ENCODE measurements at places on chromosomes 16 and 17.

- peaks cover 32% of the 10 kb centered on the region for H3K36me3 ChIP-seq
- H3K4me1 ChIP-seq, result peaks cover 29% of the 10 kb centered on the region
- peak; percentile 74 for DNase-seq
- peak overlapping the region; percentile 81 for H3K4me3 ChIP-seq
Measured at GRCh38 chr17:44198721-44199552, 747 bp downstream of the ATXN7L3 start.

DNA sequence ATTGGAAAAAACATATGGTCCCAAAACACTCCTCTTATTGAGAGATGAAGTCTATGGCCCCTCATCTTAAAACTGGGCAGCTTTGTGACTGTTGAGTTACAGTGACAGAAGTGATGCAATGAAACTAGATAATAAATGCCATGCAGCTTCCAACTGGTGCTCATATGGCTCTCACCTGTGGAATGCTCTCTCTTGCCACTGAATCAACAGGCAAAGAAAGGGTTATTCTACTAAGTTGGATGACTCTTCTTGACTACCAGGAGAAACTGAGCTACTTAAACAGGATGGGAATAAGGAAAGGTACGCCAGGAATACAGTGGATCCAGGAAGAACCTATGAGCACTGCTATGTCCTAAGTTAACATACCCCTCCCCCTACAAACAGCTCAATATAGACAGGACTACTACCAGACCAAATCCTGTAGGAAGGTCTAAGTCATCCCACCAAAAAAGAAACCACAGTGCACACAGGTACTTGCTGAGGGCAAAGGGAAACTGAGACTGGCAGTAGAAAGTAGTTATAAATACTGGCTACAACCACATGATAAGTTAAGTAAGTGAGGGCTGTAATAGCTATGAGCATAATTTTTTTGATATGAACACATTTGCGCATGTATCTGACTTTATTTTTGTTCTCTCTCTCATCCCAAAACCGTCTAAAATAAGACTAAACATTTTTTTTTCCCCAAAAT, 398.5 kb downstream of the ZFHX3 start:
- no peak overlapping the region for H3K27ac ChIP-seq
- no peaks in the 10 kb centered on the region for H3K36me3 ChIP-seq
- H3K4me1 ChIP-seq, result no peaks in the 10 kb centered on the region
- no peaks in the 10 kb centered on the region for H3K27me3 ChIP-seq
- no peak overlapping the region for H3K4me3 ChIP-seq

GRCh38 chr17:6599364-6599763, 41.1 kb downstream of the KIAA0753 start:
- H3K27ac ChIP-seq, result no peak overlapping the region
- DNase-seq, result peak; percentile 55
- no peak overlapping the region for H3K4me3 ChIP-seq
- H3K27me3 ChIP-seq, result no peaks in the 10 kb centered on the region

GRCh38 chr16:55835581-55835980, 2.7 kb upstream of the CES1 start:
- DNase-seq, result no peak
- H3K27ac ChIP-seq, result no peak overlapping the region
- no peak overlapping the region for H3K4me3 ChIP-seq
- no peaks in the 10 kb centered on the region for H3K4me1 ChIP-seq

DNA sequence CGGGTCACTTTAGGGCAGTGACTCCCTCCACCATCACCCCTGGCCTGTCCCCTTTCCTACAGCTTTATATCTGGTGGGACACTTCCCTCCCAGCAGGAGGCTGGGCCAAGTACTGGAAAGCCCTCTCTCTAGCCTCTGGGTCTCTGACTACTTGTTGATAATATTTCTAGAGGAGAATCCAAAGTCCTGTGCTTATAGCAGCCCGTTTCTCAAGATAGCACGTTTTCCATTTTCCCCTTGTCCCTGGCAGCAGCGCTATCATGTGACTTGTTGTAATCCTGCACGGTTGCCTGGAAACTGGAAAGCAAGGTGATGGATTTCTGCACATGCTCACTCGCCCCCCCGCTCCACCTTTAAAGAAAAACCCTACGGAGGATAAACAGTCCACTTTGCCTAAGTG, 3.3 kb upstream of the AXIN2 start:
- H3K4me3 ChIP-seq, result no peak overlapping the region
- H3K36me3 ChIP-seq, result no peaks in the 10 kb centered on the region
- no peaks in the 10 kb centered on the region for H3K27me3 ChIP-seq
- peaks cover 11% of the 10 kb centered on the region for H3K4me1 ChIP-seq
- DNase-seq, result no peak

DNA sequence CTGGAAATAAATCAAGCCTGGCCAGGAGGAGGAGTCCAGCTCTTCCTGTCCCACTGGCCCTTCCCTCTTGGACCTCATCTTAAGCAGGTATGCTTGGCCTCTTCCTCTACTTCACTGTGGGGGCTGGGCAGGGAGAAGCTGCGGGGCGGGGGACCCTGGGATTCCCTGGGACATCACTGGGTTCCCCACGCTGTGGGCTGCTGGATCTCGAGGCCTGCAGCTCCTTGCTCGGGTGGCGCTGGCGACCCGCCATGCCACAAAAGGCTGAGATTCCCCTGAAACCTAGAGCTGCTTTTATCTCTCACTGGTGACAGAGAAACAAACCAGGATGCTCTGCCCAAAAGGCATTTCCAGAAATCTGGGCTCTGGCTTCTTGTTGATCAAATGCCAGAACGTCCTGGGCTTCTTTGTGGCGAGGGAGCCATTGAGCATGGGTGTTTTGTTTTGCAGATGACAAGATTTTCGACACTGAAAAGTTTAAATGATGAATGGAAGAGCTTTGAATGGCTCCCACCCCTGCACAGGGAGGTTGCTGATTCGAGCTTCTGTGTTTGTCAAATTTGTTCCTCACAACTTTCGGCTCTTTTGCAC, 8.6 kb upstream of the PGS1 start:
- no peak overlapping the region for H3K27ac ChIP-seq
- H3K36me3 ChIP-seq, result no peaks in the 10 kb centered on the region
- H3K27me3 ChIP-seq, result peaks cover 10% of the 10 kb centered on the region
- peaks cover 14% of the 10 kb centered on the region for H3K4me1 ChIP-seq

- H3K27ac ChIP-seq, result no peak overlapping the region
- H3K4me3 ChIP-seq, result no peak overlapping the region
Measured at GRCh38 chr16:27098366-27099049, 31.8 kb downstream of the C16orf82 start.

- H3K4me3 ChIP-seq, result no peak overlapping the region
- H3K4me1 ChIP-seq, result peaks cover 24% of the 10 kb centered on the region
- H3K27me3 ChIP-seq, result no peaks in the 10 kb centered on the region
- no peak for DNase-seq
- H3K27ac ChIP-seq, result no peak overlapping the region
- H3K36me3 ChIP-seq, result no peaks in the 10 kb centered on the region
Measured at GRCh38 chr17:32345951-32346600, 3.9 kb upstream of the ZNF207 start.

DNA sequence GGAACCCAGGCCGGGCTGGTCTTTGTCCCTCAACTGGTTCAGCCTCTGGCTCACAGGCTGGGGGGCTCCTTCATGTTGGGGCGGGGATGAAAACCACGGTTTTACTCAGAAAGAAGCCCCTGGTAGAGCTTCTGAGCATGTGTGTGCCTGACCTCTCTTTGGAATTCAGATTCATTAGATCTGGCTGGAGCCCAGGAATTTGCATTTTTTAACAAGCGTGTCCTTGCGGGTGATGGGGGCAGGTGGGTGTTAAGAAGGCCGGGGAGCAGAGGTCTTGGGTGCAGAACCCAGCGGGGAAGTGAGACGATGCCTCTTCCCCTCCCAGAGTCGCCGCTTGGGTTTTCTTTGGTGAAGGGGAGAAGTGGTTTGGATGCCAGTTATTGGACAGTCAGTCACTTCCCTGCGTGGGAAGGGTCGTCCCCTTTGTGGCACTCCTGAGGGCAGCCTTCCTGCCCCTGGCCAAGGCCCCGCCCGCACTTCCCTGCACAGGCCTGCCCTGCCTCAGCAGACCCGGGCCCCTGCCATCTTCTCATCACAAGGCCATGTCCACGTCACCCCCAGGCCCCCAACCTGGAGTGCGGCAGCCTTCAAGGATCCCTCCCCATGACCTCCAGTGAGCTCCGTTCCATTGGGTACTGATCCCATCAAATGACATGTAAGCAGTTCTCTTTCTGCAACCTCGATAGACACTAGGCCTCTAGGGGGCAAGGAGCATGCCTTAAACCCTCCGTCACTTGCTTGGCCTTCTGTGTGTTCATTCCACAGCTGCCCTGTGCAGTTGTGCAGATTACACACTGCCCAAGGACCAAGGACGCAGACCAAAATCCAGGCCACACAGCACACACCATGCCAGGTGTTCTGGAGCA, 177.7 kb upstream of the CIBAR2 start:
- no peak overlapping the region for H3K27ac ChIP-seq
- no peak for DNase-seq
- H3K36me3 ChIP-seq, result no peaks in the 10 kb centered on the region
- H3K27me3 ChIP-seq, result no peaks in the 10 kb centered on the region
- no peak overlapping the region for H3K4me3 ChIP-seq
- H3K4me1 ChIP-seq, result peaks cover 3% of the 10 kb centered on the region

DNA sequence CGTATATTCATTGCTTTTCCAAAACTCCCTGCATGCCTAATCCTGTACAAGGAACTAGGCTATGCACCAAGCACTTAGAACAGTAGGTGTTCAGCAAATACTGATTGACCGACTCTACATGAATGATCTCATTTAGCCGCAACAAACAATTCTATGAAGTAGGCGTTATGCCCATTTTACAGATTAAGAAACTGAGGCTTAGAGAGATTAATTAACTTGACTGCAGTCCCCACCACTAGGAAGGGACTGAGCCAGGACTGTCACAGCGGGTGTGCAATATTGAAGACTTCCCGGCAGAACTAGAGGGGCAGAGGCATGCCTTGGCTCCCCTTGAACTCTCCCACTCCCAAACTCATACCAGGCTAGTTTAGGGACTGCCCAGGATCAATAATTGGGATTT, 10.5 kb upstream of the N4BP1 start:
- H3K36me3 ChIP-seq, result no peaks in the 10 kb centered on the region
- H3K4me1 ChIP-seq, result peaks cover 28% of the 10 kb centered on the region
- no peak overlapping the region for H3K4me3 ChIP-seq
- H3K27me3 ChIP-seq, result no peaks in the 10 kb centered on the region
- no peak for DNase-seq
- no peak overlapping the region for H3K27ac ChIP-seq

DNA sequence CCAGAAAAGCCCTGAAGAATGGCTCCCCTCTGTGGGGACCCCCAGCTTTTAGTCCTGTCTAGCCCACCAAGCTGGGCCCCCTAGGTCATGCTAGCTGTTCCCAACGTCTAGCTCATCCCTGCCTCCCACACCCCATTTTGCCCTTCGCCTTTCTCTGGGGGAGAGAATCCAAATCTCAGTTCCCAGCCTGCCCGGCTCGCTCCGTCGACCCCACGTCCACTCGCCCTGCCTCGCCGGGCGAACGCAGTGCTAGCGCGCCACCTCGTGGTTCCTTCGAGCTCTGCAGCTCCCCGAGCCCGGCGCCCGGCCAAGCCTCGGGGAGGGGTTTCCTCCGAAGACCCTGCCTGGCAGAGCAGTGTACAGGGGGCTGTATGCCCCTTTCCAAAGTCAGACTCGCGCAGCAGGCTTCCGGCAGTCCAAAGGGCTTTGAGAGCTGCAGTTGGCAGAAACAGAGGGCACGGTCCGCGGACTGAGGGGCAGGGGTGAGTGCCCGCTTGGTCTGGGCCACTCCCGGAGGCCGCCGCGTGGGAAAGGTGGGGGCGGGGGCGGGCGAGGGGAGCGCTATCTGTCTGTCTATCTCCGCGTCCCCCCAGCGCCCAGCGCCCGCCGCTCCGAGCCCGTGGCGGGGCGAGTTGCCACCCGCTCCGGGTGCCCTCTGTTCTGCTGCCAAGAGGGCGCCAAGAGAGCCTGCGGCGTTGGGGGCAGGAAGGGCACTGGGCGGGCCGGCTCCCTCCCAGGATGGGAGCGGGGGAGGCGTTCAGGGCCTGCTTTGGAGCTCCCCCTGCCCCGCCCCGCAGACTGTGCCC, 1.7 kb upstream of the DLX3 start:
- no peaks in the 10 kb centered on the region for H3K36me3 ChIP-seq
- peaks cover 43% of the 10 kb centered on the region for H3K4me1 ChIP-seq
- DNase-seq, result peak; percentile 77
- H3K27me3 ChIP-seq, result peaks cover 76% of the 10 kb centered on the region
- H3K4me3 ChIP-seq, result no peak overlapping the region

GRCh38 chr17:55830699-55831471, 80.0 kb downstream of the PCTP start:
- H3K36me3 ChIP-seq, result no peaks in the 10 kb centered on the region
- no peak for DNase-seq
- H3K27me3 ChIP-seq, result no peaks in the 10 kb centered on the region
- no peak overlapping the region for H3K4me3 ChIP-seq
- H3K4me1 ChIP-seq, result no peaks in the 10 kb centered on the region

DNA sequence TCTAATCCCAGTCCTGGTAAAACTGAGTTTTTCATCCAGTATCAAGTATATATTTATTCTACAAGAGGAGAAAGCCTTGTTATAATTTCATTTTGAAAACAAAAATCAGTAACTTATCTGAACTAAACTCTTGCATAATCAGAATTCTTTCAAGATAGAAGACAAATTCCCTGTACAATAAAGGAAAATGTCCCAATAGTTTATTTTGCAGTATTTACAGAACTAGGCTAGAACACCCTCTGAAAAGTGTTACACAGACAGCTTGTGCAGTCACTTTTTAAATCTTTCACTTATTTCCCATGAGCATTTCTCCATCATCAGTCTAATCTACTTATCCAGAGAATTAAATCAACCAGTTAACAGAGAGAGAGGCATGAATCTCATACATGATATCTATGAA, 48.5 kb downstream of the SPOP start:
- no peak overlapping the region for H3K4me3 ChIP-seq
- DNase-seq, result no peak
- no peaks in the 10 kb centered on the region for H3K4me1 ChIP-seq
- H3K27ac ChIP-seq, result no peak overlapping the region
- H3K27me3 ChIP-seq, result no peaks in the 10 kb centered on the region
- no peaks in the 10 kb centered on the region for H3K36me3 ChIP-seq

GRCh38 chr17:65694601-65695000, 133.2 kb upstream of the AXIN2 start:
- no peak overlapping the region for H3K4me3 ChIP-seq
- H3K27me3 ChIP-seq, result no peaks in the 10 kb centered on the region
- H3K36me3 ChIP-seq, result no peaks in the 10 kb centered on the region
- no peaks in the 10 kb centered on the region for H3K4me1 ChIP-seq

DNA sequence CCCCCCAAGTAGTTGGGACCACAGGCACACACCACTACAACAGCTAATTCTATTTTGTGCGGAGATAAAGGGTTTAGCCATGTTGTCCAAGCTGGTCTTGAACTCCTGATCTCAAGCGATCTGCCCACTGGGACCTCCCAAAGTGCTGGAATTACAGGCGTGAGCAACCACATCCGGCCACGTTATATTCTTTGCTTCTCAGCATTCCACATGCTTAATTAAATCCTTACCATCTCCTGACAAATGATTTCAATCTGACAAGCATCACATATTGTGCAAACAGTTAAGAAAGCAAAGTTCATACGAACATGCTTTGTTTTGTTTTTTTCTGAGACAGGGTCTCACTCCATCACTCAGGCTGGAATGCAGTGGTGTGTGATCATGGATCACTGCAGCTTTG, 18.2 kb downstream of the HIGD1B start:
- H3K4me3 ChIP-seq, result no peak overlapping the region
- H3K27me3 ChIP-seq, result no peaks in the 10 kb centered on the region
- H3K4me1 ChIP-seq, result no peaks in the 10 kb centered on the region
- H3K36me3 ChIP-seq, result peaks cover 5% of the 10 kb centered on the region
